ENCODE measurements at places on chromosomes 3 and 15.
A peak's percentile ranks its signal among the peaks of the same experiment; 100 is the strongest.

- DNase-seq, result peak; percentile 4
These were observed 109.0 kb upstream of the PDZRN3 start for GRCh38 chr3:73733746-73734145.

GRCh38 chr3:53303957-53304356 lies 43.4 kb downstream of the DCP1A start:
- DNase-seq, result no peak

DNA sequence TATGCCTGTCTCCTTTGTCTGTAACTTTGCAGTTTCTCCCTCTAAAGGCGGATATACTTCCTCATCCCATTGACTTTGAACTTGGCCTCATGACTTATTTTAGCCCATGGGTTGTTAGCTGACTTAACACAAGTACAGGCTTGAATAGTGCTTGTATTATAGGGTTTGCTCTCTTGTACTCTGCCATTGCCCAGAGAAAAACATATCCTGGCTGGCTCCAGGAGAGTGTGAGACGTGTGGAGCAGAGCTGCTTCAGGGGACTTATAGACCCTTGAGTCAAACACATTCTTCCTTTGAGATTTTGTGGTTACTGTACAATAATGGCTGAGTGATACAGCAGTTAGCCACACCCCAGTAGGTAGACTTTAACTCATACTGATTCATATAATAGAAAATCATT lies 124.0 kb downstream of the RAP2B start:
- no peak for DNase-seq

DNA sequence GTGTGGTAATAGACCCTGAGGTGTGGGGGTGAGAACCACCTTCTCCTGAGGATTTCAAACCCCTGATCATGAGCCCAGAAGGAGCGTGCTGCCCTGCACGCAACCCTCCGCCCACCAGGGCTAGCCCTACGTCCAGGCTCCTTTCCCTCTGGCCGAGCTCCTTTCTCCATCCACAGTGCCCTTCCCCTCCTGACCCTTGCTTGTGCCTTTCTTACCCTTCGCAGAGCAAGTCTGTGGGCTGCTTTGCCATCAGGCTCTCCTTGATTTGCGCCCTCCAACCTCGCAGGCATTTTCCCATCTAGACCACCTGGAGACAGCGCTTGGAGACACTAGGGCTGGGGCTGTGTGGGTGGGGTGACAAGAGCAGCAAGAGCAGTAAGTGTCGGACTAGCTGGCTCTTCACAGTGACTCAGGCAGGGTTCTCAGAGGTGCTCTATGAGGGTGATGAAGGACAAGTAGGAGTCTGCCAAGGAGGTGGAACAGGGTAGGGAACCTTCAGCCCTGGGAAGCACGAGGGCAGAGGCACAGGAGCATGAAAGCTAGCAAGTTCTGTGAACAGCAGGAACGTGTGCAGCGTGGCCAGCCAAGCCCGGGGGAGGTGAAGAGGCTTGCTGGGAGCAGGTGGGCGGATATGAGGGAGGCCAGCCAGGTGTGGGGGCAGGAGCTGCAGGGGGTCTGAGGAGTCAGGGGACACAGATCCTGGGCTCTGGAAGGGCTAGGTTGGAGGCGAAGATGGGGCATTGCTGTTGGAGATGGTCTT lies 2.5 kb upstream of the SLC38A3 start:
- DNase-seq, result no peak

DNA sequence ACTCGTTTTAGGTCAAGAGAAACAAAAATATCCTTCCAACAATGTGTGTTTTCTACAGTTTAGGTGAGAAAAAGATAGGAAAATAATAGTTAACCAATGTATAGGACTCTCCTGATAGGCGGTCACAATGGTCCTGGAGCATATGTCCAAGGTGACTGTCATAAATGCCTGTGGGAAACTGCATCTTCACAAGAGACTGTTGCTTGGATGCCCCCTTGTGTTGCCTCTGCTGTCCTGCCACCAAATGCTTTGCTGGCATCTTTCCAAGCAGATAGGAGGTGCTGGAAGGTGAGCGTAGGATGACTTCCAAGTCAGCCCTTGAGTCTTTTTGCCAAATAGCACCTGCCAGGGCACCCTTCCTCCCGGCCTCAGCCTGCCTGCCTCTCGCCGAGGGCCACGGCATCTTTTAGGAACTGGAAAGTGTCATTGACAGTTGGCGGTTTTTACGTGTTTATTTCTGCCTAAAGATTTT lies 24.1 kb upstream of the SACM1L start:
- DNase-seq, result peak; percentile 38

- DNase-seq, result no peak
These were observed 88.8 kb upstream of the PPIB start for GRCh38 chr15:64251658-64252057.

- DNase-seq, result no peak
These were observed 108.6 kb upstream of the AADACL2 start for GRCh38 chr3:151625086-151625485.

- no peak for DNase-seq
These were observed 134.5 kb downstream of the MEX3B start for GRCh38 chr15:81911022-81911971.

DNA sequence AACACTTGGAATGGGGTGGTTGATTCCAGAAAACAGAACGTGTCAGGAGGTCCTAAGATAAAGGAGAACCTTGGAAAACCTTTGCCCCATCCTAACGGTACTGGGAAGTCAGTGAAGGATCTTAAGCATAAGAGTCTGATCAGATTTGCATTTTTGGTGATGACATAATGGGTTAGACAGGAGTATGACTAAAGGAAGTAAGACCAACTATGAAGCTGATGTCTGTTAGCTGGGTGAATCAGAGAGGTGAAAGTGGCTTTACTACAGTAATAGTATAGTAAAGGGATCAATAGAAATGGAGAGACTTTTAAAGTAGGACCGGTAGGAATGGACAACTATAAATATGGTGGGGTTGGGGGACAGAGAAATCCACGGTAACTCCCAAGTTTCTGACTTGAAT lies 12.6 kb downstream of the GTF2A2 start:
- no peak for DNase-seq

DNA sequence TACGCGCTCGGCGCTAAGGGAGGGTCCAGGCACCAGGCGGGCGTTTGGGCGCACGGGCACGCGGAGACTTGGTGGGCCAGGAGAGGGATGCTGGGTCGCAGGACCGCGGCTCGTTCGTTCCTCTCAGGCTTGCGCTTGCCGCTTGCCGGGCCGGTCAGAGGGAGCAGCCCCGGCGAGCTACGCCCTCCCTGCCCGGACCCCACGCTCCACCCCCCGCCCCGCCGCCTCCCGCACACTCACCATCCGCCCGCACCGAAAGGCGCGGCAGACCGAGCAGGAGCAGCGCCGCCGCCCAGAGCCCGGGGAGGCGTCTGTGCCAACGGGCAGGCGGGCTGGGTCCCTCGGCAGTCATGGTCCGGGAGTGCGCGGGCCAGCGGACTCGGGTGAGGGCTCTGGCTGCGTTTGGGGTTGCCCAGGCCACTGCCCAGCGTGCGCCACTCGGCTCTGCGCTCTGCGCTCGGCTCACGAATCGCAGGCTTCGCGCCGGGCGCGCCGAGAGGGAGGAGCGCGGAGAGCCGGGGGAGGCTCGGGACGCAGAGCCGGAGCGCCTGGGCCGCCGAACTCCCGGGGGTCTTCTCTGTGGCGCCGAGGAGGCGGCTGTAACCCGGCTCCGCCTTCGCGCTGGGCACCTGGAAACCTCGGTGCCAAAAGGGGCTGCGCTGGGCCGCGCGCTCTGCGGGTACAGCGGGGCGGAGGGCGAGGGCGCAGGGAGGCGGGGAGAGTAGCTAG lies at the start of gene SUSD5:
SUSD5 (minus strand) TSS at position 365 of the 729 bp plus-strand sequence; CDS start at position 352, 13 bp downstream.
- DNase-seq, result peak; percentile 39

- no peak for DNase-seq
These were observed 13.4 kb downstream of the RTP1 start for GRCh38 chr3:187210545-187211327.

GRCh38 chr15:25693321-25694238 lies 169.5 kb downstream of the ATP10A start:
- no peak for DNase-seq

DNA sequence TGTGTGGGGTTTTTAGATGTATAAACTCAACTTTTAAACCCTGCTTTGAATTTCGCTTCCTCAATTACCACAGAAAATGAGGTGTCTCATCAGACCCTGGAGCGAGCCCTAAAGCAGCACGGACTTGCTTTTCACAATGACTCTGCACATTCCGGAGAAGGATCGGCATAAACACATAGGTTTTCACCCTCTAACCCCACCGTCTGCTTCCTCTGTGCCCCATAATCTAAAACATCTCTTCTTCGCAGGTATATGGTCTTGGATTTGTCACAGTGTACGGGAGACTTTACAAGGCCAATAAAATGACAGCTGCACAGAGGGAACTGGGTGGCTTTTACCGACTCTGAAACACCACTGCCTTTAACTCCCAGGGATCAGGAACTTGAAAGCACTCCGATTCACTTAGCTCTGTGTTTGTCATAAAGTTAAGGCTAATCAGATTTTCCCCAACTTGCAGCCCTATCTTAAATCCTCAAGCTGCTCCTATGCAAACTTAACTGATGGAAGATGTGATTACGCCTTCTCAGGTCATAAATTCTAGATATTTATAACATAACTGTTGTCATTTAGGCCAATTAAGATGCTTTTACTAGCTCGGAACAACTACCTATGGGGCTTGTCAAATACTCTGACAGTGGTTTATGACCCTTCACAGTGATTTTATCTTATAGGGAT lies 133.4 kb upstream of the WNT5A start:
- no peak for DNase-seq

DNA sequence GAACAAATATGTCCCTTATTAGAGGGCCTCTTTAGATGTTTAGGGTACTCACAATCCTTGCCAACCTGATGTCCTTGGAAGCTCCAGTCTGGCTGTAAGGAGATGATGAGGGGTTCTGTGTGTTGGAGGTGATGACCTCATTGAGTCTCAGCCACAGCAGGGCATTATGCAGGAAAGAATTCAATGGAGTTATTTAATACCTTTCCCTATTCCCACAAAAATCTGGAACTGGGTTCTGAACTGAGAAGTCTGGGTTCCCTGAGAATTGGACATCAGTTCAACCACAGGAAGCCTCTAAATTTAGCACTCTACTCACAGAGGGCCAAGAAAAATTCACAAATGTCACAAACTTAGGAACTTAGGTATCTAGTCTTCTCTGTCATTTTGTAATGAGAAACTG lies 36.9 kb downstream of the SLC35A5 start:
- DNase-seq, result no peak

GRCh38 chr15:26129852-26130251 lies 266.7 kb upstream of the ATP10A start:
- no peak for DNase-seq

GRCh38 chr3:188294823-188295487 lies 141.0 kb downstream of the LPP start:
- no peak for DNase-seq

- DNase-seq, result no peak
These were observed 287.0 kb downstream of the FAM43A start for GRCh38 chr3:194972641-194973040.

GRCh38 chr3:11384074-11384473 lies 111.9 kb downstream of the ATG7 start:
- DNase-seq, result peak; percentile 65

GRCh38 chr3:16875876-16876550 lies 8.7 kb upstream of the PLCL2 start:
- no peak for DNase-seq

DNA sequence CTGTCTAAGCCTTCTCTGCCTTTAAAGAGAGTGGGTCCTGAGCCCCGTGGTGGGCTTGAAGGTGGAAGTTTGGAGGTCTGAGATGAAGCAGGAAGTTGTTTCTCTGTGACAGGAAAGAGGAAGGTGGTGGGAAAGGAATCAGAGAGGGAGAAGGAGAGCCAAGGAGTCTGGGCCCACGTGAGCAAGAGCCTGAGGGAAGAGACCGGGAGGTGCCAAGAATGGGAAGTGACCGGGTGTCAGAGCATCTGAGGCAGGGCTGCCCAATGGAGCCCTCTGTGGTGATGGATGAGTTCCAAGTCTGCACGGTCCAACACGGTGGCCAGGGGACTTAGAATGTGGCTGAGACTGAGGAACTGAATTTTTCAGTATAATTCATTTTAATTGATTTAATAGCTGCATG lies 24.6 kb downstream of the ALDH1L1 start:
- no peak for DNase-seq

- DNase-seq, result no peak
These were observed 42.7 kb downstream of the THBS1 start for GRCh38 chr15:39623529-39623931.

- DNase-seq, result no peak
These were observed 363.1 kb upstream of the PLSCR5 start for GRCh38 chr3:146968204-146968651.

GRCh38 chr15:35784745-35785144 lies 238.8 kb upstream of the DPH6 start:
- DNase-seq, result peak; percentile 69

DNA sequence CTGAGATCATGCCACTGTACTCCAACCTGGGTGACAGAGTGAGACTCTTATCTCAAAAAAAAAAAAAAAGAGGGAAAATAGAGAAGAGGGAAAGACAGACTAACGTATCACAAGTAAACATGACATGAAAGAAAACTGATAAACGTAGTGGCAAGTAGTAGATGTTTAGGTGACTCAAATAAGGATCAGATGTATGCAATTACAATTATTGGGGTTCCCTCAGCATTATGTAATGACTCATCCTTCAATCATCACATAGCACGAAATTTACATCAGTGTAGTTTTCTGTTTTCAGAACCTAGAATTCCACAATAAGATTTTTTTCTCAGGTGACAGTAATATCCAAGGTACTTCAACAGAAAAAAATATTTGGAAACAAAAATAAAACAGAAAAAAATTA lies 46.6 kb downstream of the DPP8 start:
- no peak for DNase-seq

DNA sequence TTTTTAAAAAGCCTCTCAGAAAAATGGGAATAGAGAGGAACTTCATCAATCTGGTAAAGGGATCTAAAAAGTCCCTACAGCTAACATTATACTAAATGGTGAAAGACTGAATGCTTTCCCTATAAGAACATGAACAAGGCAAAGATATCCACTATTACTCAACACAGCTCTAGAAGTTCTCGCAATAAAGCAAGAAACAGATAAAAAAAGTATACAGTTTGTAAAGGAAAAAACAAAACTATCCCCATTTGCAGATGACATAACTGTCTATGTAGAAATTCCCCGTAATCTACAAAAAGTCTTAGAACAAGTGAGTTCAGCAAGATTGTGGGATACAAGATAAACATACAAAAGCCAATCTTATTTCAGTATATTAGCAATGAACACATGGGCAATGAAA lies 15.4 kb downstream of the EDC3 start:
- no peak for DNase-seq

- DNase-seq, result no peak
These were observed 581.4 kb upstream of the TBL1XR1 start for GRCh38 chr3:177778633-177779032.

DNA sequence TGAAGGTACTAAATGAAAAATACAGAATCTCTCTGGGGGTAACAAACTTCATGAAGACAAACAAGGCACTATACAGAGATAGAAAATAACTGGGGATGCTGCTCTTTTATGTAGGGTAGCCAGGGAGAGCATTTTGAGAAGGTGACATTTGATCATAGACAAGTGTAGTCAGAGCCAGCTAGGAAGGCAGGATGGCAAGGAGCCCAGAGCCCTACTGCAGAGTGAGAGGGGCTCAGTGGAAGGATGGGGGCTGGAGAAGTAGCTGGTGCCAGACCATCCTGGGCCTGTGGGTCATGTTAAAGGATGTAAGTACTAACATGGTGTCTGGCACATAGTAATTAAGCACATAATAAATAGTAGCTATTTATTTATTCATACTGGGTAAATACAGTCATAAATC lies 133.6 kb downstream of the MEIS2 start:
- peak; percentile 12 for DNase-seq

GRCh38 chr3:136120373-136121348 lies 75.5 kb downstream of the MSL2 start:
- no peak for DNase-seq
